ENCODE measurements at places on chromosomes 6 and 20.

- DNase-seq = no peak
These were observed 46.4 kb upstream of the ADTRP start for GRCh38 chr6:11824986-11825385.

- DNase-seq = no peak
These were observed 211.8 kb downstream of the PLCB4 start for GRCh38 chr20:9280666-9281065.

- DNase-seq = no peak
These were observed 1183.8 kb downstream of the HACE1 start for GRCh38 chr6:103675807-103676406.

- DNase-seq = no peak
These were observed 115.7 kb downstream of the TMEM242 start for GRCh38 chr6:157207521-157208076.

DNA sequence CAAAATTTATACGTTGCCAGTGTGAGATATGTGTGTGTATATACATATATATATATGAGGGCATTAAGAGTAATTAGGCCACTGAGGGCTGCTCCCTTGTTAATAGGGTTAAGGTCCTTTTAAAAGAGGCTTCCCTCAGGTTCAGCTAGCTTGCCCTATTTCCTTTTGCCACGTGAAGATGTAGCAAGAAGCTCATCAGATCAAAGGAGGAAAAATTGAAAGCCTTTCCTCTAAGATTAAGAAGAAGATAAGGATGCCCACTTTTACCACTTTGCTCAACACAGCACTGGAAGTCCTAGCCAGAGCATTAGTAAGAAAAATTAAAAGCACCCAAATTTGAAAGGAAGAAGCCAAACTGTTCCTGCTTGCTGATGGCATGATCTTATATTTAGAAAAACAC, 33.2 kb upstream of the ISM1 start:
- DNase-seq = no peak

GRCh38 chr6:3026791-3027626, 27.3 kb downstream of the NQO2 start:
- no peak for DNase-seq

GRCh38 chr20:675453-676314, at the start of gene SCRT2:
Gene SCRT2 (minus strand): TSS chr20:675802. CDS start chr20:675601, 201 bp downstream.
- DNase-seq = peak; percentile 43

GRCh38 chr20:13656721-13657368, 18.1 kb upstream of the TASP1 start:
- no peak for DNase-seq

GRCh38 chr6:74357321-74357720, 661.3 kb downstream of the CD109 start:
- DNase-seq = no peak

DNA sequence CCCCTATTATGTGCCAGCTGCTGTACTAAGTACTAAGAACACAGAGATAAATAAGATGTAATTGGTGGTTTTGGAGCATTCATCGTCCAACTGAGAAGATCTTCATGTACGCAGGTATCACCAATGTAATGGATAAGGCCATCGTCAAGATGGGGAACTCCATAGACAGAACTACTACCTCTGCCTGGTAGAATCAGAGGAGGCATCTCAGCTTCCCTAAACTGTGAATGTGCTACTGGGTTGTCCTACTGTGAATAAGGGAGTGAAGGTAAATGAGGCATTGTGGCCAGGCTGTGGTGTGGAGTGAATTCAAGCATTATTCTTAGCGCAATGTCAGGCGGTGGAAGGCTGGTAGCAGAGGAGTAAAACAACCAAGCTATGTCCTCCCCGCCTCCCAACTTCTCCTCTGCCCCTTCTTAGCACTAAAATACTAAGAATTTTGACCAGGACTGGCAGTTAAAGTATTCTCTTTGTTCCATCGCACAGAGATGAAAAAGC, 68.2 kb downstream of the TBC1D7 start:
- no peak for DNase-seq

GRCh38 chr6:42778122-42778521, 3.7 kb upstream of the BICRAL start:
- DNase-seq = no peak

GRCh38 chr6:20156824-20157223, 55.4 kb downstream of the MBOAT1 start:
- no peak for DNase-seq

DNA sequence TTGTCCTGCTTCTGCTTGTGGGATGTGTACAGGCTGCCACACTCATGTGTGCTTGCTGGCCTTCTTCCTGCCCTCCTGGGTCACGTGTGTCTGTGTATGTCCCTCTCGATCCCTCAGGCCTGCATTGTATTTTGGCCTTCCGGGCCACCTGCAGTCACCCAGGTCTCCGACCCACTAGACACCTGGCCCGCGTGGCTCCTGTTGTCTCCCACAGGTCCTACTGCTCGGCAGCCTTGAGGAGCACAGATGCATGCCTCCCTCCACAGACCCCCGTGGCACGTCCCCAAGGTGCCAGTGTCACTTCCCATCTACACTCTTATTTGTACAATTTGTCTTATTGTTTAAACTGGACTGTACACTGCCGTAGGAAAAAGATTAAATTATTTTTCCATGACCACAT, 43.1 kb downstream of the FOXC1 start:
- no peak for DNase-seq

- no peak for DNase-seq
These were observed 40.1 kb downstream of the ILRUN start for GRCh38 chr6:34656378-34657036.

GRCh38 chr6:89311853-89312531, 3.1 kb downstream of the GABRR2 start:
- no peak for DNase-seq

DNA sequence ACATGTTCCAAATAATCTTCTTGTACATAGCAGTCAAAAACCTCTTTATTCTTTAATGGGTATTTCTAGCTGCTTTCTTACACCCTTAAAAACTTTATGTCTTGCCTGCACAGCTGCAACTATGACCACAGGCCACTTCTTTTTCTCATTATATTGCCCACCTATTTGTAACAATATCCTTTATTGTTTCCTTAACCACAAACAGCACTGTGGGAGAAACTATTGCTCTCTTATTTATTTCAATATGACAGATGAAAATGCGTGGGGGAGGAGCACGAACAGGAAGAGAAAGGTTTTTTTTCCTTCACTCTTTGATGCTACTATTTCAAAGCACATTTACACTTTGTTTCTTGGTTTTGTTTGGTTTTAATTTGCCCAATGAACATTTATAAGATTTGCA, 253.5 kb downstream of the GJA1 start:
- no peak for DNase-seq

DNA sequence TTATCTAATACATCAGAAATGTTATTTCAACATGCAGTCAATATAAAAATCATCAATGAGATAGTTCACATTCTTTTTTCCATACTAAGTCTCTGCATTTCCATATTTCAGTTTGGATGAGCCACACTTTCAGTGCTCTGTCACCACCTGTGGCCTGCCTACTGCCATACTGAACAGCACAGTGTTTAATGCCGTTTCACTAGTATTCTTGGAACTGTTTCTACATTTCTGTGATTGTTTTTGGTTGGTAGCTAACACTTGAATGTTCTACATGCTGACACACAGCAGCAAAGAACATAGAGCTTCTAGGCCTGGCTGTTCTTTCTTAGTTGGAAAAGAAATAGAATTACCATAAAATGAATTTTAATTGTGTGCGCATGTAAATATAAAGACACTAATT, 61.4 kb upstream of the KIF25 start:
- no peak for DNase-seq

DNA sequence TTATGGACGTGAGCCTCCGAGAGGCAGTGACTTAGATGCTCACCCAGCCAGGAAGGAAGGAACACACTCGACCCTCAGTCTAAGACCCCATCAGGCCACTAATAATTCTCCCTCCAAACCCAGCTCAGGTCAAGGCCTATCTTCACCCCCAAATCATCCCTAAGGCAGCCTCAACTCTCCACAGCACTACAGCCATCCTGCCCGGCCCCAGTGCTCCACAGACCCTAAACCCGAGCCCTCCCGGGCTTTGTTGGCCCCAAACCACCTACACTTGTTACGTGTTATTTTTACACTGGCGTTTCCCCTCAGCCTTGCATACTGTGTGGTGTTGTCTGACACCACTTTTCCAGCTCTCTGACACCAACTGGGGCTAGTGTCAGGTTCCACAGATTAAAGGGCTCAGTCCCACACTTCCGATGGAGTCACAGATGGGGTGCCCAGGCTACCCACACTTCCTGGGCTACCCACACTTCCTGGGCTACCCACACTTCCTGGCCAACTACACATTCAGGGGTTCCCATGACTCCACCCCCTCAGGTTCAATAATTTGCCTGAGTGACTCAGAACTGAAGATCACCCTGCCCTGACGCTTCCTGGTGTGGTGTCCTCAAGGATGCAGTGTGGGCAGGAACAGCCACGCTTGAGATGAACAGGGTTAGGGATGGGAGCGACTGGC, 25.3 kb downstream of the RBCK1 start:
- peak; percentile 60 for DNase-seq

DNA sequence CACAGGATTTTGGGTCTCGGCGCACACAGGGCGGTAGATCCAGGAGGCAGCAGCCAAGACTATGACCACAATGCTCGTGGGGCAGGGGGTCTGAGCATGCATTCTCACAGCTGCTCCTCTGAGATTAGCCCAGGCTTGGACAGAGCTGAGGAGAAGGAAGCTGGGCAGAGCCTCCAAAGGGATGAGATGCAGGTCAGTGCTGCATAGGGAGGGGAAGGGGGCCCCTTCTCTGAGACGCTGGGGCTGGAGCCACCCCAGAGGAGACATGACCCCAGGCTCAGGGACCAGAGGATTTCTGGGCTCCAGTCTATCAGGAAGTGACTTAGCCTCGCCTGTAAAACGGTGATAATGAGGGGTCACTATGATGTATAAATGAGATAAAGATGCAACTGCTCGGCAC, 93.9 kb downstream of the BFSP1 start:
- no peak for DNase-seq

- no peak for DNase-seq
These were observed 16.3 kb upstream of the CST9L start for GRCh38 chr20:23584434-23585199.

GRCh38 chr20:34389206-34389953, 26.3 kb downstream of the ITCH start:
- no peak for DNase-seq

- no peak for DNase-seq
These were observed 481 bp downstream of the ZNF133 start for GRCh38 chr20:18288749-18289267.

DNA sequence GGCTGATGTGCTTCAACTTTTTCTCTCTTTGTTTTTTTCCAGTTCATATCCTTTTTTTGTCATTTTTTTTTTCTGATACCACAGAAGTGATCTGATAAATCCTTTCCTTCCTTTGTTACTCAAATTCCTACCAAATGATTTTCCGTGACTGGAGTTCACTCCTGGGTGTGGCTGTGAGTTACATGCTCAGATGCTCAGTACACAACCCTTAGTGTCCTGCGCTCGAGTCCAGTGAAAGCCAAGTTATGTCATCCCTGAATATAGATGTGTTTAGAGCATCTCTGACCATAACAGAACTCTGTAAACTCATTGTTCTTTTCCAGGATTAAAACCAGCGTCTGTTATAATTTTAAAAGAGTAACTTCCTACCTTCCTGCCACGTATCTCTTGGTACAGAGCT, 147.2 kb upstream of the AKAP12 start:
- no peak for DNase-seq

GRCh38 chr6:155085582-155086257, 90.6 kb downstream of the TIAM2 start:
- no peak for DNase-seq

- DNase-seq = no peak
These were observed 173.1 kb upstream of the KCNK16 start for GRCh38 chr6:39495640-39496039.

GRCh38 chr6:130697995-130698535, 129.1 kb upstream of the SMLR1 start:
- DNase-seq = peak; percentile 19

- no peak for DNase-seq
These were observed 1.3 kb downstream of the RGL2 start for GRCh38 chr6:33297406-33297955.

- no peak for DNase-seq
These were observed 1.0 kb downstream of the IGF2R start for GRCh38 chr6:159969921-159970320.

DNA sequence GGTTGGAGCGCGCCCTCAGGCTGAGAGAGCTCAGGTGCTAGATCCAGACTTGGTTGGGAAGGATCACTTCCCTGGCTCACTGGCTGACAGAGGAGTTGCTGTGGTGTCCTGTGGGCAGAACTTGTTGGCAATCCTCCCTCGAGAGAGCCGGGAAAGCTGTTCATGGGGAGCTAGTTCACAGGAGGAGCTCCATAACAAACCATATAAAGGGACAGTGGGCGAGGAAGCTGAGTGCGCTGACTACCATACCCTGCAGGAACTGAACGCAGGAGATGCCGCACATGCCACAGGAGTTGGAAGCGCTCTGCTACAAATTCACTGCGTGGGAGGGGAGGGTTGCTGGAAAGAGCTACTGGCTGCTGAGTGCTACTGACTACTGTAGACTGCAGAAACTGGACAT, 243.2 kb downstream of the OGFRL1 start:
- DNase-seq = no peak

DNA sequence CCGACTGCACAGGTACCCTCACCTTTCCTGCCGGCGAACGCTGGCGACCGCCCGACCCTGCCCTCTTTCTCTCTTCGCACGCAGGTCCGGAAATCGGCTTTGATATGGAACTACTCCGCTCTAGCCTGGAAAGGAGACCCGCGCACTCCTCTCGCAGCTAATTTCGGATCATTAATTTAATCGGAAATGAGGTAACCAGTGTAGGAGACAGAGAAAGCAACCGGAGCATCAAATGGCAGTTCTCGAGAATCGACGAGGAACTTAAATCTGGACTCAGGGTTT, 949 bp upstream of the ATXN1 start:
- no peak for DNase-seq

Measured in activated T-helper 9 cell treated with anti-CD3 and anti-CD28 coated beads, Interleukin-2, amount 50 U/mL, for 16 hours (primary cell).